ENCODE measurements at places on chromosomes 6 and 20.

DNA sequence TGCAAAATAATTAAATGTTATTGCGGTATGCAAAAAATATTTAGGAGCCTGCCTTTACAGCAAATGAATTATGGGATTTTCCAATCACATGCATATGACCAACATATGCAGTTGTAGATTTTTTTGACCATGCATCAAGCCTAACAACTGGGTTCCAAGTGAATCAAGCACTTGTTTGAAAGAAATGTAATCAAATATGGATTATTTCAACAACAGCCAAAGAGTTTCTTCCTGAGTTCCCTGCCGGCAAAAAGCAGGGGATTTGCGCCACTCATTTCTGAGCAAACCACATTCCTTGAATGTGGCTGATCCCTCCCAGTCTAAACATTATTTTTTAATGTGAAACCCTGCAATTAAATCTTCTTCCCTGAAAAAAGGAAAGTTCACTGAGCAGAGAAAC is 100.1 kb upstream of the ADTRP start:
- DNase-seq = no peak

- peak; percentile 22 for DNase-seq
Observed at GRCh38 chr6:131519670-131520436, 53.2 kb upstream of the ARG1 start.

DNA sequence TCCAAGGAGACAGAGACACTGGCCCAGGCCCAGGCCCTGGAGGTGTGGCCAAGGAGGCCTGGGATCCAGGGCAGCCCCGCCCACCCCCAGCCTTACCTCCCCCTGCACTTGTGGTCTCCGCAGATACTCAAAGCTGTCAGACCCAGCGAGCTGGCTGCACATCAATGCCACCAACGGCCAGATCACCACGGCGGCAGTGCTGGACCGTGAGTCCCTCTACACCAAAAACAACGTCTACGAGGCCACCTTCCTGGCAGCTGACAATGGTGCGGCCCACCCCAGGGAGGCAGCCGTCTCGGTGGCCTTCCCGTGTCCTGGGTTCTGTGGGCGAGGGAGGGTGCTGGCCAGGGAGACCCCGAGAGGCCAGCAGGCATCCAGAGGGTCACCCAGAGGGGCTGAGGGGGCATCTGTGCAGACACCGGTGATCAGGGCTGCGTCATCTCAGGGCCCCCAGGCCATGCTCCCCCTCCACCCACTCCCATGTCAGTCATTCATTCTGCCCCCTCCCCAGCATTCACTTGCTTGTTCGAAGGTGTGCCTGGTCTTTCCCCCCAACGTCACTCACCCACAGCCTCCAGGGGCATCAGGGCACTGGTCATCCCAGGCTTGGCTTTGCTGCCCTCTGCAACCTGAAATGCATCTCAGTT is 141.3 kb downstream of the TAF4 start:
- DNase-seq = no peak

- DNase-seq = no peak
Observed at GRCh38 chr6:168913866-168914469, 339.7 kb downstream of the THBS2 start.

DNA sequence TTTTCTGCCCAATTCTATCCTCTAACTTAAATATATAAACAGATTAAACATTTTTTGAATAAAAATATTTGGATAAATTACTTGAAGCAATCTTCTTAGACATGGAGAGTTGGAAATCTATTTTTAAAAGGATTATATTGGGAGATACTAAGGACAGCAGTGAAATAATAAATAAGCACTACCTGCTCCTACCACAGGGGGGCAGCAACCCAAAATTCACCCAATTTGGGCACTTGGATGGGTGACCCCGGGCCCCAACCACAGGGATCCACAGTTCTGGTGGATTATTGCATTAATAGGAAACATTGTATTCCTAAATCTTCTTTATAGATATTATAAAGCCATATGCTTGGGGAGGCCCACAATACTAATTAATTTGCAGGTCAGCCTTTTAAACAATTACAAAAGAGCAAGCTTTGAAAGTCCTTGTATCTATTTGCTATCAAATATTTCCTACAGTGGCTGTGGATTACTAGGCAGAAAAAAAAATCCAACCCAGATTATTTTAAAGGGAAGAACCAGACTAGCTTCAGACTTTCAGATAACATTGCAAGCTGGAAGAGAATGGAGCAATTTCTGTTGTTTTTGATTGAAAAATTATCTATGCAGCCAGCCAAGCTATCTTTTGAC is 66.4 kb upstream of the PDE10A start:
- peak; percentile 32 for DNase-seq

DNA sequence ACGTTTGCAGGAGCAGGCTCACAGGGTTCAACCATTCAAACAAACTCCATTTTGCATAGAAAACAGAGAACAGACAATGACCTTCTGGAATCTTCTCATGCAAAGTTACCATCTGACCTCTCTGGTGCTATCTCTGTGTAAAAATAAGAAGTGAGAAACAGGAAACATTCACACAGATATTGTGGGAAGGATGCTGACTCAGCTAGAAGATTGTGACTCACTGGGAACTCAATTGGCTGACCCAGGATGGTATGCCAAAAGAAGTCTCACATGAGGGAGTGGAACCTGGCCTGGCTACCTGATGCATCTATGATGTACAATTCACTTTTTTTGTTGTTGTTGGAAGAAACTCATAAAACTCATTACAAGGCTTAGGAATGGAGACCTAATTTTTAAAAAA is 61.1 kb upstream of the TBX18 start:
- no peak for DNase-seq

DNA sequence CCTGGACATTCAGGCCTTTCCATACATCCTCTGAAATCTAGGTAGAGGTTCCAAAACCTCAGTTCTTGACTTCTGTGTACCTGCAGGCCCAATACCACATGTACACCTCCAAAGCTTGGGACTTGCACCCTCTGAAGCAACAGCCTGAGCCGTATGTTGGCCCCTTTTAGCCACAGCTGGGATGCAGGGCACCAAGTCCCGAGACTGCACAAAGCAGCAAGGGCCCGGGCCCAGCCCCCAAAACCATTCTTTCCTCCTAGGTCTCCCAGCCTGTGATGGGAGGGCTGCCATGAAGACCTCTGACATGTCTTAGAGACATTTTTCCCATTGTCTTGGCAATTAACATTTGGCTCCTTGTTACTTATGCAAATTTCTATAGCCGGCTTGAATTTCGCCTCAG is 107.4 kb upstream of the FRMD1 start:
- no peak for DNase-seq

GRCh38 chr6:72425003-72425681 is 196.7 kb upstream of the KCNQ5 start:
- DNase-seq = no peak

DNA sequence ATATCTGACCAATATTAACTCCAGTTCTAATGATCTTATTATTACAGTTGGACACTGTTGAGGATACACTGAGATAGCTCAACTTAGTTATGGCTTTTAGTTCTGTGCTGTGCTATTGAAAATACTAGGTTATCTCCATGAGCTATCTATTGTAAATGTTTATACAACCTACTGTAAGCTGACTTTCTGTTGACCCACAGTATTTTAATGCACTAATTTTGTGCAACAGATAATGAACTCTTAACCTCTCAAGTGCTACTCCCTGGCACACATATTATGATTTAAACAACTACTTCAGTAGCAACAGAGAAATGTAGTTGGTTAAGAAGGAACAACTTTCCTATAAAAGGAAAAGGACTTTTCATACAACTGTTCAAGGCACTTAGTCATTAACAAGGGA is 5.2 kb upstream of the MMS22L start:
- DNase-seq = no peak

DNA sequence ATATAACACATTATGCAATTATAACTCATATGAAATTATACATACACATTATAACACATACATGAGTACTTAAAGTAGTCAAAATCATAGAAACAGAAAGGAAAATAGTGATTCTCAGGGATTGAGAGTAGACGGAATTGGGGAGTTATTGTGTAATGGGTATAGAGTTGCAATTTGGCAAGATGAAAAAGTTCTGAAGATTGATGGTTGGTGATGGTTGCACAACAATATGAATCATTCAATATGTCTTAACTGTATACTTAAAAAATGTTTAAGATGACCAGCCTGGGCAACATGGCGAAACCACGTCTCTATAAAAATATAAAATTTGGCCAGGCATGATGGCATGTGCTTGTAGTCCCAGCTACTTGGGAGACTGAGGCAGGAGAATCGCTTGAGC is 372.7 kb downstream of the CDKAL1 start:
- no peak for DNase-seq

GRCh38 chr6:165662749-165663376 is at the start of gene PDE10A:
PDE10A (minus strand) TSS chr6:165663241; CDS start chr6:165662811, 430 bp downstream.
- no peak for DNase-seq

DNA sequence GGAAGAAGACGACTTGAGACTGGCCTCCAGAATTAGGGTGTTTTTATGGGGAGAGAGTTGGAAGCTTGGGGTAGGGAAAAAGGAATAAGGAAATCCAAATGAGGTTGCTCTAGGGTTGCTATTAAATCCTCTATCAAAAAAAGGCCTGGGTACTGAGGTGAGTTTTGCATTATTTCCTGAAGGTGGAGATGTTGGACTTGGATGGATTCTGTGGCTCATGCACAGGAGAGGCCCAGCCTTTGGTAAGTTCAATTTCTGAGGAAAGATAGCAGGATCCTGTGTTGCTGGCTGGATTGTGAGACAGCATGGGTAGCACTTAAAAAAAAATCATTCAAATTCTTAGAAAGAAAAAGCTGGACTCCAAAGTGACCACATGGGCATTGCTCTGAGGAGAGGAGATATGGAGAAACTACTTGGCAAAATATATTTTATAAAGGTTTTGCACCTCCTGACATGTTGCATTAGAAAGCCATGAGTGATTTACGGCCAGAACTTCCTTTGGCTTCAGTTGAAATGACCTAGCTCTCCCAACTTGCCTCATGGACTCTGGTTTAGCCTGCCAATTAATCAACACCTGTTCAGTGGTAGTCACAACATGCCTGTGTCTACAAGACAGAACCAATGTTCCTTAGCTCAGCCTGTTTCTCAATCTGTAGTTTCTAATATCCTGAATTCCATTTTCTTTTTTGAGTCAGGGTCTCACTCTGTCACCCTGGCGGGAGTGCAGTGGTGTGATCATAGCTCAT is 152.1 kb upstream of the RALGAPA2 start:
- no peak for DNase-seq

- no peak for DNase-seq
Observed at GRCh38 chr6:156928972-156929371, 151.8 kb downstream of the ARID1B start.

DNA sequence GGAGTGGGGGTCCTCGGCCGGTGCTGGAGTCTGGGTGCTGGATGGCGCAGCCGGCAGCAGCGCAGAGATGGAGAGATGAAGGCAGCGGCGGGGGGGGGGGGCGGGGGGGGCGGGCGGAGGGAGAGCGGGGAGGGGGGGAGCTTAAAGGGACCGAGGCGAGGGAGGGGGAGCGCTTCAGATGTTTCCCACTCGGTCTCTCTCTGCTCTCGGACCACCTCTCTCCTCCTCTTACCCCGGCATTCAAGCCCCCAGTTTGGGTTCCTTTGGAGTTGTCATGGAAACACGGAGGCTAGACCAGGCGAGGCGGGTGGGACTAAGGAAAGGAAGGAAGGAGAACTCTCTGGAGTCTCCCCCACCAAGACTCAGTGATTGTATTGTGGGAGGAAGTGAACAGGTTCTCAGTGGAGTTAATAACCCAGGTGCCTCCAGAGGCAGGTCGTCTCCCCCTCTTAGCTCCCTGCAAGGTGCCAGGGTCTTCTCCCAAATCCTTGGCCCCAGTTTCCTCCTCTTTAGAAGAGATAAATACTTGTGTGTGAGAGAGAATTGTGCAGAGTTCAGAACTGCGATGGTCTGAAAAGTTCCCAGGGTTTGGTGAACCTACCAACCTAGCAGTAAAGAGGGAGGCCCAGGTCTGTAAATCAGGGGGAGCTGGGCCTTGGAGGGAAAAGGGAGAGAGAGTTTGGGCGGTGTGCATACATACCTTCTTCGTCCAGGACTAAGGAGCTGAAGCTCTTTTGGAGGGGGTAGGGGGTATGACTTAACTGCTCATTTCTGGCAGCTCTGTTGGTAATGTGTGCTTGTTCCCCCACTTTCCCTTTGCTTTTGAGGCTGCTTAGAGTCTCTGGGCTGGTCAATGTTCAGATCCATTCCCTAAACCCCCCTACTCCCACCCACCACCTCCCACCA is at the start of gene PRRT1:
Gene PRRT1 (minus strand): TSS at position 77 of the 906 bp plus-strand sequence. CDS start 112 bp downstream, outside the sequence.
- no peak for DNase-seq

DNA sequence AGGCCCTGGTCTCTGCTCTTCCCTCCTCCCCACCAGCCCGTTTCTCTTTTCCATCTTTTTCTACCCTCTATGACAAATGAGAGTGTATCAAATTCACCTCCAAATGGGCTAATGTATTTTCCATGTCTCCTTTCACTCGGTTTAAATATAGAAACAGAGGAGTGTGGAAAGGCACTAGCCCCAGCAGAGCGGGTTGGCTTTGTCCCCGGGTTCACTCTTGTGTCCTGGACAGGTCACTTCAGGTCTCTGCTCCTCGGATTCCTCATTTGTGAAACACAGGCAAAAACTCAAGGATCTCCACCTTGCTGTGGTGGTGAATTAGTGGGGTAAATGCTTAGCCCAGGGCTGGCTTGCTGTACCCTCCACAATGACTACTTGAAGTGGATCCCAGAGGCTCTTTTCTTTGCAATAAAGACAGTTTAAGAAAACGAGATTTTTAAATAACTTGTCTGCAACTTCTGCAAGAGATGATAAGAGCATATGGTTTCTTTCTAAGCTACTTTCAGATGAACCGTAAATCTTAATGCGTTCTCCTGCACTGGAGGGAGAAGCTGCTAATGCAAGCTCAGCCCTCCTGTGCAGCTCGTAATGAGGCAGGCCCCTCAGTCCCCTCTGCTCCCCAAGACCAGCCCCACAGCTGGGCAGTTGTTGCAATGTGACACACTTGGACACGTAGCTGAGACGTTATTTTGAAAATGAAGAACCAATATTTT is 292.9 kb downstream of the THBS2 start:
- DNase-seq = no peak

GRCh38 chr6:113161018-113161315 is 696.2 kb upstream of the MARCKS start:
- DNase-seq = no peak
